ENCODE measurements at places on chromosomes 12 and 14. TPM values are rescaled to one million over a fixed set of nuclear protein-coding genes. Genes with fewer than 3 reads are reported as not detected.
A peak's percentile ranks its signal among the peaks of the same experiment; 100 is the strongest.

GRCh38 chr14:55758796-55759195 is 178.8 kb downstream of the KTN1 start:
- DNase-seq, result no peak
- peaks cover 5% of the 10 kb centered on the region for H3K4me1 ChIP-seq
- no peaks in the 10 kb centered on the region for H3K27me3 ChIP-seq
- no peak overlapping the region for H3K27ac ChIP-seq
- no peaks in the 10 kb centered on the region for H3K36me3 ChIP-seq

LMO3 gene
- total RNA-seq, result 0.34 TPM

LRRIQ1 gene
- 0.89 TPM for total RNA-seq

SDSL gene
- 19.1 TPM for total RNA-seq

C1QL4 gene
- 8.1 TPM for total RNA-seq

DNA sequence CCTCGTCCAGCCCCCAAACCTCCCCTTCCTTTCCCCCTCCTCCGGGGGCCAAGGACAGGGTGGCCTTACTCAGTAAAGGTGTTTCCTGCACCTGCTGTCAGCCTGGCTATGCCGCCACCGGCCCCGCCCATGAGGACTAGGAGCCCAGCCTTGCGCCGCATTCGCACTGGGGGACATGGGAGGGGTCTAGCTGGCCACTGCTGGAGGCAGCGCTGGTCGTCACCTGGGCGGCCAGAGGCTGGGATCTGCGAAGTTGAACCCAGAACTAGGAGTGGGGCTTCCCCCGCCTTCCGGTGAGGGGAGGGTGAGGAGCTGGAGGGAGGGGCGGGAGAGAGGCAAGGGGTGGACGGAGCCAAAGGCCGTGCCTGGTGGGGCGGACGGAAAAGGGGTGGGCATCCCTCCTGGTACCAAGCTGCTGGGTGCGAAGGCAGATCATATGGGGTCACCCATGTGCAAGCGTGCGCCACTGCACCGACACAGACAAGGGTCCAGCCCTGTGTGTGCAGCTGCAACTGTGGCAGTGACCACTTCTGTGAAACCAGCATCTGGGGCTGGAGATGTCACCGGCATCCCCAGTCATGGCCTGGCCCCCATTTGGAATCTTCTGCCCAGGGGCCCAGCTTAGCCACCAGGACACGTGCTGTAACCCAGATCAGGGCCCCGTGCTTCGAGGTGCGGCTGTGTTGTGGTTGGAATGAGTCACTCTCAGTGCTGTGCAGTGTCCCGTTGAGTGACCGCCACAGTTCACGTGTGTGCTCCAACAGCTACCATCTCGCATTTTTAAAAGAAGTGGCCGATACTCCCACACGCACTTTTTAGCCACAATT is 8.5 kb downstream of the AMN start:
- H3K27me3 ChIP-seq, result no peaks in the 10 kb centered on the region
- peak; percentile 40 for DNase-seq
- 0 out of 2 replicates have a peak, but pooled peaks cover 2% of the 10 kb centered on the region for H3K36me3 ChIP-seq

TCP11L2 gene
- 14.4 TPM for total RNA-seq

DNA sequence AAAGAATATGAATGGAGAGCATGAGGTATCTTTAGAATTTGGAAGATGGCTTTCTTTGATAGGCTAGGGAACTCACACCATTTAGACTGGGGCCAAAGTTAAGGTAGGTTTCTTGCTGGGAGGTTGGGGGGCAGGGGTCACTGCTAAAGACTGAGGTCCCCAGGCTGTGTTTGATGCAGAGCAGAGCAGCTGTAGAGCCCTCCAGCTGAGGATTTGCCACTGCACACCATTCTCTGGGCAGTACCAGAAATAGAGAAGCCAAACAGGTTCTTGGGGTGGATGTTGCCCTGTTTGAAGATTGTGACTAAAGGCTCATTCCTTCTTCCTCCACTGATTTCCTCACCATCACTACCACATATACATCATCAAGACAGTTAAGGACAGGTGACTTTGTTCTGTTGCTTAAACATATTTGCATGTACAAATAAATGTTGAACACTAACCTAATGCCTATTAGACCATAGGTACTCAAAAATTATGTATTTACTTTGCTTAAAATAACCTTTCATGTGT is 7.9 kb downstream of the NTF3 start:
- H3K27ac ChIP-seq, result no peak overlapping the region
- no peaks in the 10 kb centered on the region for H3K4me1 ChIP-seq
- H3K4me3 ChIP-seq, result no peak overlapping the region
- H3K27me3 ChIP-seq, result peaks cover 44% of the 10 kb centered on the region
- no peaks in the 10 kb centered on the region for H3K36me3 ChIP-seq

DNA sequence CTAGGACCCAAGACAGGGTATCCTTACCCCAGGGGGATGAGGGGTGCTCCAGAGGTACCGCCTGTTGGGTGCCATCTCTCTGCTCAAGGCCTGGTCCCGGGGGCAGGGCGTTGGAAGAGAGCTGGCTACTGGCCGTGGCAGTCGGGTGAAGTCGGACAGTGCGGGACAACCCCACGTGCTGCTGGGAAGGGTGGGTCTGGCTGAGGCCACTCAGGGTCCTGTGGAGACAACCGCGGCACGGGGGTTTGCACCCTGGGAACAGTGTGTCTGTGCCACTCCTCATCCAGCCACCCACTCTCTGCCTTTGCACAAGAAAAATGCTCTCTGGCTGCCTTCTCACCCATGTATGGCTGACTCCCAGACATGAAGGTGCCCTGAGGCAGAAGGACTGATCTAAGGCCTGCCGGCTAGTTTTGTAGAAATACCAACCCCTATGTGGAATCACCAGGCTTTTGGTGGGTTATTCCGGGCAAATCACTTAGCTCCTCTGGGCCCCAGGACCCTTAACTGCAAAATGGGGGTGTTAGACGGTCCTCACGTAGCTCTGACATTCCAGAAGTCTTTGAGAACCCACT is 56.5 kb downstream of the LTBP2 start:
- no peaks in the 10 kb centered on the region for H3K4me1 ChIP-seq
- H3K27ac ChIP-seq, result no peak overlapping the region
- H3K4me3 ChIP-seq, result no peak overlapping the region
- DNase-seq, result no peak
- H3K27me3 ChIP-seq, result no peaks in the 10 kb centered on the region

DNA sequence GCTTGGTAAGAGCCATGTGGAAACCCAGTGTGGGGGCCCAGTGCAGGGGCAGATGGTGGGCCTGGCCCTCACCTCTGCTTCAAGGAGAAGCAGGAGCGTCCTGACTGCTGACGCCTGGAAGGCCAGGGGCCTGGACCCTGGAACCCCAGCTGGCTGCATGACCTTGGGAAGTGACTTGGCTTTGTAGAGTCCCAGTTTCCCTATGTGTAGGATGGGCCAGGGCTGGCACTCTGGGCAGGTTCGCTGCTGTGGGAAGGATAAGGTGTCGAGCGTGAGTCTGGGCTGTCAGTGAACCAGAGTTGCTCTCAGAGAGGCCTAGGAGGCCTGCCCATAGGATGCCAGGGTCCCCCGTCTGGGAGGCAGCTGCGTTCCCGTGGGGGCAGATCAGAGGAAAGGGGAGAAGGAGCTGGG is 43.2 kb downstream of the TRAFD1 start:
- H3K27me3 ChIP-seq, result no peaks in the 10 kb centered on the region
- H3K4me1 ChIP-seq, result no peaks in the 10 kb centered on the region
- no peak for DNase-seq

DNA sequence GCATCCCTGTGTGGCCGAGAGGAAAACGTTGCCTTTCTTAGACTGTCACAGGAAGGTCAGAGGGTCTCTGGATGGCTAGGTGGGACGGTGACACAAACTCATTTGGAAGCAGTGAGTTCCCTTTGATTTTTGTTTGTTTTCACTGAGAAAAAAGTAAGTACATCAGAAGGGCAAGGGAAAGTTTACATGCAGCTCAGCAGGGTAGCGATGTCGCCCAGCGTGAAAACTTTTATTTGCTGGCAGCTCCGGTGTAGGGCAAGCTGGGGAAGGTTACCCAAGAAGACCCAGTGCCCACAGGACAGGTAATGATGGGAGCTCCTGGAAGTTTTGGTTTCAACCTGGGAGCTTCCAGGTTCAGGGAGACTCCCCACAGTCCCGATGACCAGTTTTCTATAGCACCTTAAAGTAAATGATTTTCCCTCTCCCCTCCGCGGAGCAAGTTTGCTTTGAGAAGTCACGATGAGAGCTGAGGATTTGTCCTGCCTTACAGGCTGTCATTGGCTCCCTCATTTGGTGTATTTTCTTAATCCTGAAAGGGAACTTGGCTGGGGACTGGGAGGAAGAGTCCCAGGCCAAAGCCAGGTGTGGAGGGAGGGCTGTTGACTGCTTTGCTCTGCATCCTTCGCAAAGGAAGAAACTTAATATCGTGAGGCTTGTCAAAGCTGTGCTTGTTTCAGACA is 64.7 kb upstream of the ESRRB start:
- no peaks in the 10 kb centered on the region for H3K27me3 ChIP-seq
- no peak overlapping the region for H3K4me3 ChIP-seq
- no peak overlapping the region for H3K27ac ChIP-seq
- DNase-seq, result no peak
- H3K36me3 ChIP-seq, result no peaks in the 10 kb centered on the region

GRCh38 chr14:90677484-90678050 is 138.7 kb downstream of the TTC7B start:
- H3K36me3 ChIP-seq, result no peaks in the 10 kb centered on the region
- H3K4me1 ChIP-seq, result peaks cover 10% of the 10 kb centered on the region
- no peak overlapping the region for H3K27ac ChIP-seq
- H3K27me3 ChIP-seq, result no peaks in the 10 kb centered on the region
- DNase-seq, result no peak
- no peak overlapping the region for H3K4me3 ChIP-seq

GRCh38 chr14:89965839-89966238 is 10.1 kb downstream of the TDP1 start:
- peaks cover 24% of the 10 kb centered on the region for H3K36me3 ChIP-seq
- no peak for DNase-seq
- H3K27ac ChIP-seq, result no peak overlapping the region
- H3K4me3 ChIP-seq, result no peak overlapping the region
- no peaks in the 10 kb centered on the region for H3K4me1 ChIP-seq

DNA sequence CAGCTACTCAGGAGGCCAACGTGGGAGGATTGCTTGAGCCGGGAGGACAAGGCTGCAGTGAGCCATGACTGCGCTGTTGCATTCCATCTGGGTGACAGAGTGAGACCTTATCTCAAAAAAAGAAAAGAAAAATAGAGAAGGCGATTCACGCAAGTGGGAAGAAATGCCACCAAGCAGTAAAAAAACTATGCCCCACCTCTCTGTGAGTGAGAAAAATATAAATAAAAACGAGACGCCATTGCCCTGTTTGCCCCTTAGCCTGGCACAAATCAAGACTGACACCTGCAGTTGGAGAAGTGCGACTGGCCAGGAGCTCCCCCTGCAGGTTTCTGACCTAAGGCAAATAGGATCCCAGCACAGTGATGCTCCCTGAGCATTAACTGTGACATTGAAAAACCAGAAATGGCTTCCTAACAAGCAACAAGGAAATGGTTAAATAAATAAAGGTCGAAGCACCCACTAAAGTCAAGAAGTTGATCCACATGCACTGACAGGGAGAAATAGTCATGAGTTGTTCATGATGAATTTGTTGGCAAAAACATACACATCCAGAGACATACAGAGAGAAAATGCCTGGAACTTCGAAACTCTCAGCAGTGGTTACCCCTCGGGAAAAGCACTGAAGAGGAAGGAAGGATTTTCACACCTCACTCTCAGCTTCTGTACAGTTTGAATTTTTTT is 21.1 kb downstream of the GSC start:
- H3K27me3 ChIP-seq, result no peaks in the 10 kb centered on the region
- no peaks in the 10 kb centered on the region for H3K4me1 ChIP-seq
- 0 out of 2 replicates have a peak overlapping the region, but pooled peaks have one; percentile 12 for H3K4me3 ChIP-seq
- no peaks in the 10 kb centered on the region for H3K36me3 ChIP-seq

GRCh38 chr14:44131861-44132260 is 375.2 kb downstream of the FSCB start:
- H3K4me1 ChIP-seq, result no peaks in the 10 kb centered on the region
- no peak overlapping the region for H3K4me3 ChIP-seq

DNAH10 gene
- total RNA-seq, result 1.3 TPM

DNA sequence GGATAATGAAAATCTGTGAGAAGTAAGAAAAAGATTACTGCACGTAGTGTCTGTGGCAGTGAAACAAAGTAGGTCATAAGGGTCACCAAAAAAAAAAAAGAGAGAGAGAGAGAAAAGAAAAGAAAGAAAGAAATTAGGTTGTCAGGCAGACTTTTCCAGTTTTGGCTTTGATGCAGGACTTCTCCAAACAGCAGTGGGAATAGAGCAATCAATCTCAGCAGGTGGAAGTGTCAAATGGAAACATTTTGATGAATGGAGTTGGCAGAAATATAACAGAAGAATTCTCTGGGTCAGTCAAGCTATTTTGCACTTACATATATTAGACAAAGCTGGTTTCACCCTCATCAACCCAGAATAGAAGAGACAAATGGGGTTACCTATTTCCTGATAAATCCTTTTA is 745.8 kb downstream of the SLC6A15 start:
- no peak overlapping the region for H3K4me3 ChIP-seq
- no peaks in the 10 kb centered on the region for H3K27me3 ChIP-seq
- no peak overlapping the region for H3K27ac ChIP-seq

ACACB gene
- 11.1 TPM for total RNA-seq

TPH2 gene
- not detected for total RNA-seq

PCED1B gene
- total RNA-seq, result 0.86 TPM

LGALS3 gene
- 86.1 TPM for total RNA-seq

GRCh38 chr12:90925562-90925961 is 29.4 kb downstream of the CCER1 start:
- H3K27me3 ChIP-seq, result no peaks in the 10 kb centered on the region
- H3K36me3 ChIP-seq, result no peaks in the 10 kb centered on the region
- DNase-seq, result no peak
- no peak overlapping the region for H3K27ac ChIP-seq
- no peak overlapping the region for H3K4me3 ChIP-seq

DNA sequence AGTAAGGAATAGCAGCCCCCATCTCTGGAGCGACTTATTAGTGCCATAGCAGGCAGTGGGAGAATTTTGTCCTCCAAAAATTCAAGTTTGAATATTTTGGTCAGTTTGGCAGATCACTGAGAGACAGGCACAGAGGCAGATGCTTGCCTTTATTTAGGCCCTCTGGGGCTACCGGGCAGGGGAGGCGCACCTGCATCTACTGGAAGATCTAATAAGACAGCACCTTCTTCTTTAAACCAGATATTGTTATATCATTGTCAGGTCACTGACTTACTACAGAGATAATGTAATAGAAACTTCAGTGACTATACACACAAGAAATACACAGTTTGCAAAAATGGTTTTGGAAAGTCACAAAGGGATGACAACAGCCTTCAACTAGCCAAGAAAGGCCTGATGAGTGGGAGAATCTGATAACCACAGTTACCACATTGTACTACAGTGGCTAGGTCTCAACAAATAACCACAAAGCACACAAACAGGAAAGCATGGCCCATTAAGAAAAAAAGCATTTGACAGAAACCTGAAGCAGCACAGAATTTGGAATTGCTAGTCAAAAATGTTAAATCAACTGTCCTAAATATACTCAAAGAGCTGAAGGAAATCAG is 56.8 kb downstream of the CDK17 start:
- no peak for DNase-seq
- no peaks in the 10 kb centered on the region for H3K27me3 ChIP-seq
- no peak overlapping the region for H3K4me3 ChIP-seq
- H3K27ac ChIP-seq, result no peak overlapping the region
- H3K4me1 ChIP-seq, result no peaks in the 10 kb centered on the region

LRP1-AS gene
- not detected for total RNA-seq
